ENCODE measurements at places on chromosomes 3 and 15. TPM values are rescaled to one million over a fixed set of nuclear protein-coding genes. Genes with fewer than 3 reads are reported as not detected.

DNA sequence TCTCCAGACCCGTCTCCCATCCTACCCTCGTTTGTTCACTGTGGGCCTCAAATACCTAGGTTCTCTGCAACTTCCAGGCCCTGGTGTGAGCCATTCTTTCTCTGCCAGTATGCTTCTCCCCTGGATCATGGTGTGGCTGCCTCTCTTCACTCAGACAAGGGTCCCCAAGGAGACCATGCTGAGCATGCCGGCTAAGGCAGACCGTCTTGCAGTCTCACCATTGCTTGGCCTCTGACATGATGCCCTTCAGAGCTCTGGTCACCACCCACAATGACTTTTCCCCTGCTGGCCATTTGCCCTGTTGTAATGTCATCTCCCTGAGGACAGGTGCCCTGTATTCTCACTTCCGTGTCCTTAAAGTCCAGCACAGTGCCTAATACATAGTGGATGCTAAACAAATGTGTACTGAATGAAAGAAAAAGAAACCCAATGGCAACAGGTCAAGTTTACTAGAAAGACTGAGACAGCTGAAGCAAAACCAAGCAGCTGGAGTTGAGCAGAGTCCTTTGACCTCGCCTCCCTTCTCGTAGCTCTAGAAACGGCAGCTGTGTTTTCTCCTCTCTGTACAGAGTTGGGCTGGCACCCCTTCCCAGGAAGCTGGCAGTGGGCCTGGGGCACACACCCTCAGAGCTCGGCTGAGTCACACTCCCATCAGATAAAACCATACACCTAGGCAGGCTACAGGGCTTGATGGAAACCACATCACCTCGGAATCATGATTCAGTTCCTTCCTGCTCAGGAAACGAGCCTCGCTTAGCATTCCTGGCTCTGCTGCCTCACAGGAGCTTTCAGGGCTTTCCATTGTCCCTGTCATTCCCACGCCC is 8.6 kb downstream of the TLR9 start:
- DNase-seq: peak; percentile 91

GRCh38 chr3:132785292-132785691 is 63.1 kb upstream of the NPHP3 start:
- DNase-seq: no peak

GRCh38 chr3:150737874-150738679 is 24.9 kb downstream of the SIAH2 start:
- DNase-seq: no peak

- DNase-seq: no peak
These were observed 34.9 kb downstream of the PIK3CB start for GRCh38 chr3:138799822-138800221.

GRCh38 chr3:11655196-11655928 is 11.6 kb upstream of the VGLL4 start:
- no peak for DNase-seq

DNA sequence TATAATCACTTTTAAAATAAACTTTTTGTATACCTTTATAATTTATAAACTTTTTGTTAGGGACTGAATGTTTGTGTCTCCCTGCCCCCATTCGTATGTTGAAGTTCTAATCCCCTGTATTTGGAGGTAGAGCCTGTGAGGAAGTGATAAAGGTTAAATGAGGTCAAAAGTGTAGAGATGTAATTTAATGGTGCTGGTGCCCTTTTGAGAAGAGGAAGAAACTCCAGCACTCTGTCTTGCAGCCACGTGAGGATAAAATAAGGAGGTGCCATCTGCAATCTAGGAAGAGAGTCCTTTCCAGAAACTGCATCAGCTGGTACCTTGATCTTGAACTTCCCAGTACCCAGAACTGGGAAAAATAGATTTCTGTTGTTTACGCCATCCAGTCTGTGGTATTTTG is 106.1 kb upstream of the RGMA start:
- DNase-seq: no peak

DNA sequence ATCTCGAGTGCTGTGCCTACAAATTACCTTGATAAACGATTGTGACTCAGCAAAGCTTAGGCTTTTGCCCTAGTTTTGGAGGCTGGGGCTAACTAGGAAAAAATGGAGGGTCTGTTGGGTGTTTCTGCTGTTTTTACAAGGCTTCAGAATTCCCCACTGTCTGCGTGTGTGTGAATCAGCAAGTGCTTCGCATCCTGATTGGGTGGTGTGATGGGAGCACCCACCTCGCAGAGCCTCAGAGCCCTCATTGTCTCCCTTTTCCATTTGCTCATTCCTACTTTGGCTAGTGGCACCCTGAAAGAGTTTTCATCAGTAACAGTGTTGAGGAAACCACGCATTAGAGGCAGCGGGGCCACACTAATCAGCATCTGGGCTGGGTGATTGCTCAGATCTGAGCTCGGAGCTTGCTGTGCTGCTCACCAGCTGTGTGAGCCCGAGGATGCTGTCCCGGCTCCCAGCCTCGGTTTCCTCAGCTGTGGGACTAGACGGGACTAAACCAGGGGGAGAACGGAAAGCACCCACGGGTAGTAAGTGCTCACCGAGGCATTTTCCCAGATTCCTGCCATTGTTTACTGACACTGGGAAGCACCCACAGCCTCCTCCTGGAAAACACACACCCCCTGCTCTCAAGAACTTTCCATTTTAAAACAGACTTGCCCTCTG is 40.6 kb downstream of the GOLGA8S start:
- DNase-seq: no peak

DNA sequence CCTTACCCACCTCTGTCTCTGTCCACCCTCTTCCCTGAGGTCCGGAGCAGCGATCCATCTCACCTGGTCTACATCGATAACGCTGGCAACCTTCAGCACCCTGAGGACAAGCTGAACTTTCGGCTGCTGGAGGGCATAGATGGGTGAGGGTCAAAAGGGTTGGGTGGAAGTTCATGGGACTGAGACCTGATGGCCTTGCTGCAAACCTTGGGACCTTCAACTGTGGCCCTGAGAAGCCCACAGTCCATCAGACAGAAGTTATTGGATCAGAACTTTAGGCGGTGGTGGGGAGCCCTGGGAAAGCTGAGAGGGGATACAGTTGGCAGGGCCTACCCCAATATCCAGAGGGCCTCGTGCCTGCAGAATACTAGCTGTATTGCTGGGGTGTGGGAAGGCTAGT is 50.5 kb downstream of the POMGNT2 start:
- DNase-seq: no peak

- no peak for DNase-seq
These were observed 12.6 kb upstream of the BAHD1 start for GRCh38 chr15:40428185-40428584.

DNA sequence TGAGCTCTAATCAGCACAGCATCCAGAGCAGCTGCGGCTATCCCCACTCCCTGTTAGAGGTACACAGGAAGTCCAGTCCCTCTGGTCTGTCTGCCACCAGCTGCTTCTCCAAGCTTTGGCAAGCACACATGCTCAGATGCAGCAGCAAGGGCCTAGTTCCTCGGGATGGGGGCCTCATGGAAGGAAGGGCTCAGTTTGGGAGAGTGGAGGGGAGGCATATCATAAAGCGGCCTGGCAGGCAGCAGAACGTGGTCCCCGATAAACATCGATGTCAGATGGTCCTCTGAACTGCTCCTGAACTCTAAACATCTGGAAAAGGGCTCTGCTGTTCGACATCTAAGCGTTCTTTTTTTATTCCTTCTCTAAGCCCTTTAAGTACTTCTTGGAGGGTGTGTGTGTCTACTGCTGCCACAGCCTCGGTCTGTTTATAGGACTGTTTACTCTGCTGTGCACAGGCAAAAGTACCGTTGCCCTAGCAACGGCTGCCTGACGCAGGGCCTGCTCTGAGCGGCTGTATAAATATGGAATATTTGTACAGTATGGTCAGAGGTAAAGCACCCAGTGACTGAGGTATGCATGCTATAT is 74.6 kb downstream of the PRICKLE2 start:
- DNase-seq: no peak

Gene CLDN16
- not detected for total RNA-seq

Gene GNAT1
- total RNA-seq: under 0.01 TPM

Gene TNNC1
- total RNA-seq: 0.18 TPM

Gene PLCH1
- 0.04 TPM for total RNA-seq

Data from pulmonary artery endothelial cell (primary cell).